ENCODE measurements at places on chromosomes 6 and 20.

DNA sequence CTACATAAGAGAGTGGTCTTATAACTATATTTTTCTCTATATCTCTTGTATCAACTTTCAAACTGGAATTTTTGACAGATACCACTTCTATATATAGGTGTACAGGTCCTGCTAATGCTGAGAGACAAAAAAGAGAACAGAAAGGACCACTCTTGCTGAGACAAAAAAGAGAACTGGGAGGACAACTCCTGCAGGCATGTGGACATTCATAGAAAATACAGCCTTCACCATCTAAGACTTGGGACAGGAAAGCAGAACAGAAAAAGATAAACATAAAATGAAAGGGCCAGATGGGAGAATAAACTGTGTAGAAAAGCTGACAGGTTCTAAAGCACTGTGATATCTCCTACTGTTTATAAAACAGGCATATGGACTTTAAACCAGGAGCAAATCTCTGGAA, 541.0 kb upstream of the ADGRB3 start:
- no peak for DNase-seq

DNA sequence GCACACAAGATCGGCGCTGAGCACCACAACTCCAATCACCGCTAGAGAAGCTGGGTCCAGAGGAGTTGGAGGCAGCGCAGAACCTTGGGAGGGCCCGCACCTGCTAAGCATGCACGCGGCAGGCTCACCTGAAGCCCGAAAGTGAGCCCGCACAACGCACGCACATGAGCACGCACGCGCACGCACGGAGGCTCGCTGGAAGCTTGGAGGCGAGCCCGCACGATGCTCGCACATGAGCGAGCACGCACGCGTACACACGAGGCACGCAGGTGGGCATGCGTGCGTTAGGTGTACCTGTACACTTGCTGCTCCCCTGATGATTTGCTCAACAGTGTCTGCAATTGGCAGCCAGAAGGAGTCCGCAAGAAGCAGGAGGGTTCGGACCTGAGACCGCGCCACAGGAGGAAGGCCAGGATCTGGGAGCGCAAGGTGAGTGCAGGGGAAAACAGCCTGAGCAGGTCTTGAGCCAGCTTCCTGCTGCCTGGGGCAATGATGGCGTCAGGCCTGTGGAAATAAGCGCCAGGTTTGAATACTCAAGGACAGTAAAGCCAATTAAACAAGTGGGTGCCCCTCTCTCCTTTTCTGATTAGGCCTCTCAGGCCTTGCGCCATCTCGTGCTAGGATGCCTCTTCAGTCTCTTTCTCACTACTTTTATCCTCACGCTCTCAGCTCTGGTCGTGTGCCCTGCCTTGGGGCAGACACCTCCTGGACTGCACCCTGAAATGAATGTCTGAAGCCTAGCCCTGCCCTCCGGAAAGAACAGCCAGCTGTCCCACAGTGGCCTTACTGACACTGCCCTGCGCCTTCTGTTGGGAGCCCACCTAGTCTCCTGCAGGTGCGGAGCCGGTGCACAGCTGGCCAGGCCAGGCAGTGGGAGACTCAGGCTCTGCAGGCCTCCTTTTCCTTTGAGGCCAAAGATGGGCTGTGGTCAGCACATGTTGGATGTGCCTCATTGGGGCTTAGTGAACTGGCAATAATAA, 340.4 kb downstream of the CDC5L start:
- DNase-seq = no peak

- no peak for DNase-seq
These were observed 81.8 kb downstream of the ISM1 start for GRCh38 chr20:13302647-13303450.

DNA sequence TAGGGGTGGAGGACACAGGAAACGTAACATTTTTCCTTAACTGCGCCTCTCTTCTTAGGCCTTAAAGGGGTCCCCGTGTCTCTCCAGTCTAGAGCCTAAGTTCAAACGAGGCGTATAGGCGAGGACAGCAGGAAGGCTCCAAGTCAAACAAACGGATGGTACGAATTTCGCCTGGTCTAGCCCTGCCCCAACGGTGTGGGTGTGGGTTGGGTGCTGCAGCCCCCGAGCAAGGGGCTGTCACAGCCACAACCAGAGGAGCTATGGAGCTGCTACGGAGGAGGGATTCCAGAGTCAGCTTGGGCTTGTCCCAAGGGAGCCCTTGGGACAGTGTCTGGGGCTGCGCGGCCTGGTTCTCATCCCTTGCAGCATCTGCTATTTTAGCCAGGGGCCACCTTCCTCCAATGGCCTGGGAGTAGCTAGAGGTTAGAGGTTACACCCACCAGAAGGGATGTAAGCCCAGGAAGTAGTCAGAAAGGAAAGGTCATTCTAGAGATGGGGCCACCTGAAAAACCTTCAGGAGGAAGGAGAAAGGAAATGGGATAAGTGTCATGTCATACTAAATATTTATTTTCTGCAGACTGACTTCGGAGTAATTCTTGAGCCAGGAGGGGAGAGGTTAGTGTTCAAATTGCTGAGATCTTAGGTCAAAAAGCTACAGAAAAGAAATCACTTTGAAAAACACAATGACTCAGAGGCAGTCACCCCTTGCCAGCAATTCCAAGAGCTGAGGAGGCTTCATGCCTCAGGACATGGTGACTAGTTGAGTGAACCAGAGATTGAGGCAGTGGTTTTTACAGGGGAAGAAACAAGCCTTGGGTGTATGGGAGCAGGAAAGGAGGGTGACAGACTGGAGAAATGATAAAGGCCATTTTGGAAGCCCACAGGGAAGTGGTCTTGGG, 21.7 kb downstream of the VPS52 start:
- no peak for DNase-seq

GRCh38 chr6:16637635-16638034, 123.6 kb downstream of the ATXN1 start:
- DNase-seq = no peak

DNA sequence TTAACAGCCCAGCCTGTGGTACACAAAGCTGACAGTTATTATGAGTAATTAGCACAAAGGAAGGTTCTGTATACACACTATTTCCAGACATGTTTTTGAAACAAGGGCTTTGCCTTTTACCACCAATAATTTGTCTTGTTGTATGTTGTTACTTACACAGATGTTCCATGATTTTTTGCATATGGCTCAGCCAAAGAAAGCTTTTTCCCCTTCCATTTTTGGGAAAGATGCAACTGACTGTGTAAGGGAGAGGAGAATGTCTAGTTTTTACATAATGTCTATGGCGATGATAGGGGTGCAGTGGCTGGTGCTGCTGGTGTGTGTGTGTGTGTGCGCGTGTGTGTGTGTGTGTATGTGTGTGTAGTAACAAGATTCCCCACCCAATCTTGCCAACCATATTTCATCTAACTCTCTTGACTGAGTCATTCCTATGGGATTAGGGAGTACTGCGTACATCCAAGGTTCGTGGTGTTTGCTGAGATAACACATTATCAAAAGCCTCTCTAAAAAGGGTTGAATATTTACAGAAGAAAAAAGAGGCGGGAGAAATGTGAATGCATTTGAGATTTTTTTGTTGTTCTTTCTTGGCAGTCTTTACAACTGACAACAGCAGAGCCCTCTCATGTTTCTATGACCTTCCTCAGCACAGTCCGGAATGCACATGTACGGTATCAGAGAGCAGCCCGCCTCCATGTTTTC, 192.2 kb downstream of the GMPR start:
- DNase-seq = peak; percentile 59

GRCh38 chr6:141388666-141389065, 744.1 kb upstream of the GJE1 start:
- DNase-seq = no peak

GRCh38 chr20:2515203-2515602, 6.5 kb upstream of the ZNF343 start:
- no peak for DNase-seq

DNA sequence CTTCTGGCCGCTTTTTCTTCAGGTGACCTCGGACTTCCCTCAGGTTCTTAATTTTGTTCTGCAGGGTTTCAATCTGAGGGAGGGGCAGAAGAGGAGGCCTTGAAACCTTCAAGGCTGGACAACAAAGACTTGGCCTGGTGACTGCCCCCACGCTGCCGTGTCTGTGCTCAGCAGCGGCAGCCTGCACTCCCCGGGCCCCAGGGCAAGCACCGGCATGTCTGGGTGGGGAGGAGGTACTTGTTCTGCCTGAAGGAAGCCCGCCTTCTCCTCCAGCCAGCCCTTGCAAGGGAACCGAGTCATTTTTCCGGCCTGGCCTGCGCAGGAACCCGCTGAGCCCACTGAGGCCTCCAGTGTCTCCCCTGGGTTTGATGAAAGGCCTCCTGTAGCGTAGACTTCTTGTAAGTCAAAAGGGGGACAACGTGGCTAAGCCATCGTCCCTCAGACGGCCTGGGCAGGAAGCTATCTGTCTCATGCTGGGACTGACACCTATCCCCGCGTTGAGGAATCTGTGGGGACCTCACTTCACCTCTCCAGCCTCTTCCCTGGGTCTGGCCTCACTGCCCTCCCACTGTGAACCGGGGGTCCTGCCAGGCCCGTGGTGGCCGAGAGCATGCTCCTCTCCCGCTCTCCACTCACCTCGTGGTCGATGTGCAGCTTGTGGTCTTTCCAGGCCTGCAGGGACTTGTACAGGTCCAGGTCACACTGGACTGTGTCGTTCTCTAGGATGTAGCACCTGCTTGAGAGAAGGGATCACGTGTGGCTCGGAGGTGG, 119.9 kb downstream of the SULF2 start:
- DNase-seq = peak; percentile 28

- DNase-seq = no peak
These were observed 421.3 kb downstream of the PREX1 start for GRCh38 chr20:48406498-48406897.

- no peak for DNase-seq
These were observed 157.0 kb downstream of the ADAT2 start for GRCh38 chr6:143293523-143293922.

DNA sequence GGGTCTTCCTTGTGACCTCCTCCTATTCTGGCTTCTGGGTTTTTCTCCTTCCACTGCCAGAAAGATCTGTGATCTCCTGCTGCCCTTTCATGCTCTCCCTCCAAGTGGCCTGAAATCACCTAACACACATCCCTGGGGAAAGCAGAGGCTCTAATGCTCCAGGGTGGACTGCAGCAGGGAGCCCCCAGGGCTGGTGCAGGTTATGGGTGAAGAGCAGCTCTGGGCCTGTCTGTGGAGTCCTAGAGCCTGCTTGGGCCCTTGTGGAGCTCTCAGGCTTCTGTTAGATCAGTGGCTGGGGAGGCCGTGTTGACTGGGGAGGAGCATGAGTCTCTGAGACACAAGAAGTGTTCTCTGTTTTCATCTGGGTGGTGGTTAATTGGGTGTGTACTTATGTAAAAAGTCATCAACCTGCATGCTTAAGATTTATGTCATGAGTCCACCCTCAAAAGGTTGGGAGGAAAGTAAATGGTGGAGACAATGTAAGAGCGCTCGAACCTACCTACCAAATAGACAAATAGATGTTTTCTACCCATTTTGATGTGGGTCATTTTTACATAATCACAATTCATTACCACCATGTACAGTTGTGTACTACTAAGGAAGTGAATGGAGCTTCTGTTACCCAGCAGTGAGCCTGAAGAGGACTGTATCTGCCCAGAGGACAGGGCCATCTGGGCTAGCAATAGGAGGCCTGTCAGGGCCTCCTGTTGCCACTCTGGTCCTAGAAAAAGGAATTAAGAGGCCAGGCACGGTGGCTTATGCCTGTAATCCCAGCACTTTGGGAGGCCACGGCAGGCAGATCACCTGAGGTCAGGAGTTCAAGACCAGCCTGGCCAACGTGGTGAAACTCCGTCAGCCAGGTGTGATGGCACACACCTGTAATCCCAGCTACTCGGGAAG, 32.0 kb upstream of the RNF8 start:
- no peak for DNase-seq

- DNase-seq = no peak
These were observed 107.4 kb downstream of the LAMA2 start for GRCh38 chr6:128990360-128990759.

DNA sequence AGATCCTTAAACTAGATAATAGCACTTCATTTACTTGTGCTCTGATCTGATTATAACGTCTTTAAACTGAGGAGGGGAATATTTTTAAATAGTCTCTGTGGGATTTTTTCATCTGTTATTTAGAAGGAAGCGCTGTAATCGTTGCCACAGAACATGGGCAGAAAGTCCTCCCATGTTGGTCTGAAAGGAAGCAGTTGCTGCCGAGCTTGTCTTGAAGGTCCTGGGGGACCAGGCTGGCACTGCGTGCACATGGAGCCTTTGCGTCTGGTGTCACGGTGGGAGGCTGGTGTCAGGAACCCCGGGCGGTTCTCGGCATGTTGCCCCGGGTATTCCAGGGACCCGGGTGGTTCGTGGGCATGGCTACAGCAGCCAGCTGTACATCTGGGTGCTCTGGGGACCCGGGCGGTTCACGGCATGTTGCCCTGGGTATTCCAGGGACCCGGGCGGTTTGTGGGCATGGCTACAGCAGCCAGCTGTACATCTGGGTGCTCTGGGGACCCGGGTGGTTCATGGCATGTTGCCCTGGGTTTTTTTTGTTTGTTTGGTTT, 11.5 kb downstream of the TPD52L2 start:
- no peak for DNase-seq

GRCh38 chr20:23241416-23241815, 109.2 kb upstream of the NXT1 start:
- DNase-seq = no peak

- DNase-seq = no peak
These were observed 1272.1 kb upstream of the ADGRB3 start for GRCh38 chr6:67362976-67363375.

DNA sequence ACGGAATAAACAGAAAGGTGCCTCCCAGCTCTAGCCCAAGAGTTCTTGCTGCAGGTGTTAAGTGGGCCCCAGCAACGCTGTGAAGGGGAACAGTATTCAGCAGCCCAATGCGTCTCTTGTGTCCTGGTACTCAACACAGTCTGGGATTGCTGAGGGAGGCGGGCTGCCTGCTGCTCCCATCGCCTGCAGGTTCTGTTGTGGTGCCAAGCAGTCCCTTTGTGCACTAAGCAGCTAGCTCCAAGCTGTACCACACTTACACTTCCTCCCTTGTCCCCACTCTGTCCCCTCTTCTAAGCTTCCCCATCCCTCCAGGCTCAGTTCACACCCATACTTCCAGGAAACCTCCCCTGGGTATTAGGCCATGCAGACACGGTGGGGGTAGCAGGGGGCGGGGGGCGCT, 92.7 kb downstream of the AGPAT4 start:
- DNase-seq = no peak

GRCh38 chr6:45880159-45880558, 135.5 kb downstream of the CLIC5 start:
- peak; percentile 40 for DNase-seq

DNA sequence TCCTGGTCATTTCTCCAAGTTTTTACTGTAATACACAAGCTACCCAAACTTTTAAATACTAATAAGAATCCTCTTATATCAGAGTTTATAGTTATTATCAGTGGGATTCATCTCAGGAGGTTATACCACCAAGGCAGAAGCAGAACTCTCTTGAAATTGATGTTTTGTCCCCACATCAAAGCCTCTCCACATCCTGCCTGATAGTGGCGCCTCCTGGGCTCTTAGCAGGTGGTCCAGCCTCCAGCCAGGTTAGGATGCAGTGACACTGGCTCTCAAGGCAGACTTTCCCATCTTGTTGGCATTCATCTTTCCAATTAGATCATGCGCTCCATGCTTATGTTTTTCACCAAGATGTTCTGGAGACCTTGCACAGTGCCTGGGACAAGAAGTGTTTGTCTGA, 81.8 kb upstream of the INSM1 start:
- DNase-seq = no peak

All from tongue (tissue), 3 donors.